ENCODE measurements at places on chromosomes 5 and 9. TPM values are rescaled to one million over a fixed set of nuclear protein-coding genes. Genes with fewer than 3 reads are reported as not detected.

The SAXO1 gene
- 0.20 TPM for polyA plus RNA-seq

DNA sequence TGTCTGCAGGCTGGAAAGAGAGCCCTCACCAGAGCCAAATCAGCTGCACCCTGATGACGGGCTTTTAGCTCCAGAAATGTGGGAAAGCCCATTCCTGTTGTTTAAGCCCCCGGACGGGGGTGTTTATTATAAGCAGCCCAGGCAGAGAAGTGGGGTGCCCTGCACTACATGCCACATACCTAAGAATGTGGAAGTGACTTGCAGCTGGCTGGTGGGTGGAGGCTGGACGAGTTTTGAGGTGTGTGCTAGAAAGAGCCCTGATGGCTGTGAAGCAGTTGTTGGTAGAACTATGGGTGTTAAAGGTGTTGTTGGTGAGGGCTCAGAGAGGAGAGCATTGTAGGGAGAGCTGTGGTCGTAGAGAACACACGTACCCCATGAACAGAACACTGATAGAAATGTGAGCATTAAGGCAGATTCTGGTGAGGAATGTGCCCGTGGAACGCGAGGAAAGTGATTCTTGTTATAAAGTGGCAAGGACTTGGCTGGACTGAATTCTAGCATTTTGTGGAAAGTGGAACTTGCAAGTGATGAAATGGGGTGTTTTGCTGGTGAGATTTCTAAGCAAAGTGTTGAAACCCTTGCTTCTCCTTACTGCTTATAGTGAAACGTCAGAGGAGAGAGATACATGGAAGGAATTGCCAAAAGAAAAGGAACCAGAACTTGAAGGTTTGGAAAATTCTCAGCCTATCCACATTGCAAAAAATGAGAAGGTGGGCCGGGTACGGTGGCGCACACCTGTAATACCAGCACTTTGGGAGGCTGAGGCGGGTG lies 38.9 kb downstream of the AHRR start:
- DNase-seq = no peak

The IL33 gene
- polyA plus RNA-seq = 15.2 TPM

DNA sequence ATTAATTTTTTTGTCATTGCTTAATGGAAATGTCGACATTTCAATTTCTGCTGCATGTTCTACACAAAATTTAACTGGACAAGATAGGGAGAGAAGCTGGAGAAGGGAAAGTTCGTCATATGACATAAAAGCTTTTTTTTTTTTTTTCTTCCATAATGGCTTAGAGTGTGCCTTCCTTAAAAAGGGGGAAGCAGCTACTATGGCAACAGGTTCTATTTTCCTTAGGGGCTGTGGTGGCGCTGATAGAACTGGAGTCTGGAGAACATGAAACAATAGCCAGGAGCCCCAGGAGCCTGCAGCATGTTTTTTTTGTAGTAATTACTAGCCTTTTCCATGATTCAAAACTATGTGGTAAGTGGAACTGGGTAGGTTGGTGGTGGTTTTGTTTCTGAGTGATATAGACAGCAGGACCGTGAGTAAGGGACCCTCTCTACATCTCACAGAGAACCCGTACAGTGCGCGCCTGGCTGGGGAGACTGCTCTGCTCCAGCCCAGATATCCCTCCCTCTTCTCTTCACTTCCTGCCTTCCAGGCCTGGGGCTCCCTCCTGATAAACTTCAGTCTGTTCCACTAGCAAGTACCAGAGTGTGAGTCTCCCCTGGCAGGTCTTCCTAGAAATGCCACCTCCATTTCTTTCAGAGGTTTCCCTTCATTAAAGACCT lies 301.6 kb downstream of the NR3C1 start:
- no peak for DNase-seq

The GALT gene
- polyA plus RNA-seq = 52.4 TPM

DNA sequence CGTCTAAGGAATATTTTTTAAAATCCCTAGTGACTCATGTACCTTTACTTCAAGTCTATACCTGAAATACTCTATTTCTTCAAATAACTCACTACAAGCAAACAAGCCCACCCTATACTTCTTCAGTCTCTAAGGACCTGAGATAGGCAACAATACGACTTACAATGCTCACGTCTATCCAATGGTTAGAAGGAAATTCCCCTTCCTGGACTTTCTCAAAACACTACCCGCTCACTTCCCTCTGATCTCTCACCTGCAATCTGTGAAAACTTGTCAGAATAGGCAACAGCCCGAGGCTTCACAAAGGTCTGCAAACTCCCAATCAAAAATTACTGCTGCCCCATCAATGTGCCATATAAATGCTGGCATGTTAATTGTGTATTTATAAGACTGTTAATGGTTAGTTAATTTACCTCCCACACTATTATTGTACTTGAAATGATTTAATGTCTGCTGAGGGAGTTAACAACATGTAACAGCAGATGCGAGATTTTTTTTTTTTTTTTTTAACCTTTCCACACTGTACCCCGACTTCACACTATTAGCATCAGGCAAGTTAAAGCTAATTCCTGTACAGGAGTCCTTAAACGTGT lies 27.3 kb downstream of the MAPKAP1 start:
- no peak for DNase-seq

The LCN2 gene
- polyA plus RNA-seq = 0.29 TPM

The GRXCR2 gene
- not detected for polyA plus RNA-seq

The LHX2 gene
- polyA plus RNA-seq = 1.1 TPM

DNA sequence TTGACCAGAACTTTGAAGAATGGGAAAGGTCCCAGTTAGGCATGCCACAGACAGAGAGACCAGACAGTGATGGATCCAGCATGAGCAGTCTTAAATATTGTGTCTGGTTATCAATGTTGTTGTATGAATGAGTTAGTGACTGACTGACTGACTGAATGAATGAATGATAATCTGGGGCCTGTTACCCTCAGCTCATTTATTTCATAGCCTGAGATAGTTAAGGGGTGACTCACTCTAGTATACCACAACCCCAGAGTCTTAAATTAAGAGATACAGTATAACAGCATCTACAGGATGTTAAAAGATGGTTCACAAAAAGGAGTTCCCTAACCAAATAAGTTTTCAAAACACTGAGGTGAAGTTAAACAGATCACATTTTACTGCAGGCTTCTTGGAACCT lies 133.5 kb downstream of the SGCD start:
- no peak for DNase-seq

The ANKRD18B gene
- polyA plus RNA-seq = 6.6 TPM

The TMEM174 gene
- not detected for polyA plus RNA-seq

- no peak for DNase-seq
Measured at GRCh38 chr9:126375386-126375785, 48.8 kb downstream of the MVB12B start.

- no peak for DNase-seq
Measured at GRCh38 chr5:102799017-102799416, 43.9 kb downstream of the PAM start.

DNA sequence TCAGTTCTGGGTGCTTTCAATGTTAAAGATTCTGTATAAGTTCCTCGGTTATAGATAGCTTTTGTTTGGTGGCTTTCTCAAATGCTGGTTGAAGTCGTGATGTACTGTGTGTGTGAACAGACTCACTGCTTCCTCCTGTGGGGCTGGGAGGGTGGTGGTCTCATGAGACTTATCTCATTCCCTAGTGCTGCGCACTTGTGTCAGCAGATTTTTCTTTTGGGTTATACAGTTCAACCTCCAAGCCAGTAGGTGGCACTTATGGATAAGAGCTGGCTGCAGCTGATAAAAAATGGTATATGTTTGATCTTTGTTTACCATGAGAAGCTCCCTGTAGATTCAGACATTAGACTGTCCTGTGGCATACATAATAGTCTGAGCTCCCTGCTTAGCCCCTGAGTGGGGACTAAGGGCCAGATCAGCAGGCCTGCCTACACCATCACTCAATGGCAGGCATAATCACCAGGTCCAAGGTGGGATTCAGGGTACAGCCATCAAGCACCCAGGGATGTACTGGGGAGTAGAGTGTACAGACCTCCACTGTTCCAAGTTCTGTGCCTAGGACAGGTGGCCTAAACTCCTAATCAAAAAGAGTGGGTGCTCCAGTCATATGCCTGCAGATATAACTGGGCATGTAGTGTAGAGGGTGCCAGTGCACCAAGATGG lies 174.2 kb downstream of the OXCT1 start:
- DNase-seq = no peak

The PCDHB7 gene
- 5.2 TPM for polyA plus RNA-seq

GRCh38 chr9:84652496-84653120 lies 16.9 kb upstream of the NTRK2 start:
- DNase-seq = peak; percentile 62

- DNase-seq = no peak
Measured at GRCh38 chr5:40743771-40744170, 12.0 kb downstream of the TTC33 start.

DNA sequence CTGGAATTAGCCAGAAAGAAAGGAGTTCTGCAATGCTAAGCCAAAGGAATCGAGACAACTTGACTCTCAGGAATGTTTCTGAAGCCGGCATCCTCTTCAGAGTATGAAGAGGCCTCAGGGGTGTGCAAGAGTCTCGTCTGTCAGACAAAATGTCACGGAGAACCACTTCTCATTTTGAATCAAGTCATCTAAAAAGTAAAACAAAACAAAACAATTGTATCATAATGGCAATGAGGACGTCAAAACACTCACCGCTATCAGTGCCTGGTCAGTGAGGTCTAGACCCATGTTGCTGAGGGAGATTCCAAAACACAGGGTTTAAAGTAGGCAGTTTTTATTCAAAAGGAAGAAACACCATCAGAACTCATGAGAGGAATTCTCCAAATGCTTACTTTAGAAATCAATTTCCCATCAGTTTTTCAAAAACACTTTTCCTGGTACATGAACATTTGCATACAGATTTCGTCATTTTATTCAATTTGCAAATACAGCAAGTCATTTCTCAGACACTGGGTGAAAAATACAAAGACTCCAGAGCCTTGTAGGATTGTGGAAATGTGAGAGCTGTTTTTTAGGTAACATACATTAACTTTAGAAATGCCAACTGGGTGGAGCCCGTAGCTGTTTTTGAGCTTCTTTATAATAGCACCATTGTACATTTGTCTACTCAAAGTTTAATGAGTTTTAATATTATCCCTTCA lies 89.5 kb upstream of the MAP3K1 start:
- no peak for DNase-seq

The LMNB1 gene
- 53.5 TPM for polyA plus RNA-seq

DNA sequence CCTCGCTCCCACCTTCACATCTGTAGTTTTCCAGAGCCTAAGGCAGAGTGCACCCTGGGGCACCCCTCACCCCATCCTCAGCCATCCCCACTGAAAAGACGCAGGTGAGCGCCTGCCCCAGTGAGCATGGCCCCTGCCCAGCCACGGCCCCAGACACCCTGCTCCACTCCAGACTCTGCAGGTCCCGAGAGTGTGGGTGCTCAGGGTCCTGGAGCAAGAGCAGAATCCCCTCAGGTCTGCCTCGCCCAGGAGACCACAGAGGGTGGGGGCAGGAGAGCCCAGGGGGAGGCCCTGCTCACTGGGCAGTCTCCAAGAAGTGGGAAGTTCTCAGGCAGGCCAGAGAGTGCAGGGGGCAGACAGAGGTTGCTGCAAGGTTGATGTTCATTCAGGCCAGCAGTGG lies 158.6 kb upstream of the PPP1R26 start:
- DNase-seq = no peak

The TMOD1 gene
- polyA plus RNA-seq = 104 TPM

The AGXT2 gene
- 0.21 TPM for polyA plus RNA-seq

DNA sequence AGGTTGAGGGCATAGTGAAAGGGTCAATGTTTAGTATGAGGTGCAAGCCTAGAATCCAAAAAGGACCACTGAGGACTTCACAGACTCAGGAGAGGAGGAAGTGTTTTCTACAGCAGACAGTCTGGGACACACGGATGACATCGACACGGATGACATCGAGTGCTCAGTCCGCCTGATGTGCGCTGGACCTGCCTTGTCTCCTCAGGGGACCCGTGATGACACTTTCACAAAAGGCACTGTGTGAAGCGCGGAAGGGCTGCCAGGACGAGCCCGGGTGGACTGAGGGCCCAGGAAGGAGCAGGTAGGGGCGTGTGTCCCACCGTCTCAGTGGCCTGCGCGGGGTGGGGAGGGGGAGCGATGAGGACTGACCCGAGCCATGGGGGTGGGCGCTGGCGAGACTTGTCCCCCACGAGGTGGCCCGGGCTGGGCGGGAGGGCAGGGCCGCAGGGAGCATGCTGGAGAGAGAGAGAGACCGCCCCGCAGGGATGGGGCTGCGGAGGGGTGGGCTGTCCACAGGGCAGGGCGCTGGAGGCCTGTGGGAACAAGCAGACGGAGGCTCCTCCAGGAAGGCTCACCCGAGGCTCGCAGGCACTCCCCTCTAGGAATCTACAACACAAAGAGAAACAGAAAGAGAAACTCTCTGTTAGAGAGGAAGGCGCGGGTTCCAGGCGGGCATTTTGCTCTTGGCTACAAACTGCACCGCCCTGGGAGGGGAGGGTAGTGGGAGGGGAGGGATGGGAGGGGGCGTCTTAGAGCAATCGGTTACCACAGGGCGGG lies 54.9 kb downstream of the USP20 start:
- no peak for DNase-seq

The PTGER4 gene
- polyA plus RNA-seq = 4.3 TPM

- peak; percentile 31 for DNase-seq
Measured at GRCh38 chr5:32589942-32590869, 4.8 kb downstream of the SUB1 start.

- DNase-seq = no peak
Measured at GRCh38 chr9:124960409-124960752, 19.5 kb upstream of the GOLGA1 start.

Measured in spinal cord (tissue), 10 donors.